H1 (cell line): ENCODE measurements at places on chromosomes 13 and 19. TPM values are rescaled to one million over a fixed set of nuclear protein-coding genes. Genes with fewer than 3 reads are reported as not detected.
A peak's percentile ranks its signal among the peaks of the same experiment; 100 is the strongest.

The RPS16 gene
- 2,433 and 2,482 TPM in 2 replicates for total RNA-seq

GRCh38 chr19:51448411-51449016 is 9.7 kb downstream of the SIGLEC8 start:
- no peak for DNase-seq

DNA sequence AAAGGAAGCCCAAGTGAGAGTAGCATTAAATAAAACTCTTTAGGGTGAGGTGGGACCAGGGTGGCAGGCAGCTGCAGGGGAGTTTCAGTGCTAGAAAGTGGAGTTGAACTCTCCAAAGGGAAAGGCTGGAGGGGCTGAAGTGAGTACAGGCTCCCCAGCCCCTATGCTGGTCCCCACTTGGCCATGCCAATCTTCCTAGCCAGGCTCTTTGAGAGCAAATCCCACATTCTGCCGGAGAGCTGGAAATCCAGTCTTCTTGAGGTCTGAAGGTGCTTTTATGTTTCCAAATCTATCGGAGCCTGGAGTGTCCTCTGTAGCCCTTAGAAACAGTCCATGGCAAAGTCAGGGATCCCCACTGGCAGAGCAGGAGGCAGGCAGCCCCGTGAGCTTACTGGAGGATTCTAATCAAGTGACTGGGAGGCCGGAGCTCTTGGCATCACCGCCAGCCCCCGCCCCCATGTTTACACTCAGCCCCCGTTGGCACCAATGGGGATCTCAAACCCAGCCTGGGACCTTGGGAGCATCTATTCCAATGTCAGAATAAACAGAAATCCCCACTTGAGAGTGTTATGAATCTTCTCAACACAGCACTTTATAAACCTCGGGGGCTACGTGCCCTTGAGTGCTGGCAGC is 18.3 kb downstream of the ZNF536 start:
- DNase-seq, result no peak

The CGB8 gene
- total RNA-seq, result 0.46 TPM in 1 of 2 replicates, not detected in the other

DNA sequence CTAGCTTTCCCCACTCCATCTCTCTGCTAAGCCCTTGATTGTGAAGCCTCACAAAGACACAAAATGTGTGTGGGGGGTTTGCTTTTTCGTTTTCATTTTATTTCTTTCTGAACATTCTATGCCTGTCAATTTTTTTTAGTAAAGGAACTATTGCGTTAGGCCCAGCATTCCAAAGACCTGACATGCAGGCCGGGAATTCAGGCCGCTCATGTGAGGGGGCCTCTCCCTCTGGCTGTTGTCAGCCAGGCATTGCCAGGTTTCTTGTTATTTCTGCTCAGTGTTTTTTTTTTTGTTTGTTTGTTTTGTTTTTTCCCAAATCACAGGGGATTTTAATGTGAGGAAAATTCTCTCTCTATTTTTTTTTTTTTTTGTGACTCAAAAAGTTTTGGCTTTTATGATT is 10.3 kb upstream of the MEDAG start:
- no peak for DNase-seq

- no peak for DNase-seq
Measured at GRCh38 chr13:83215627-83216026, 666.6 kb downstream of the SLITRK1 start.

The ACP7 gene
- 0.50 and 0.98 TPM in 2 replicates for total RNA-seq

DNA sequence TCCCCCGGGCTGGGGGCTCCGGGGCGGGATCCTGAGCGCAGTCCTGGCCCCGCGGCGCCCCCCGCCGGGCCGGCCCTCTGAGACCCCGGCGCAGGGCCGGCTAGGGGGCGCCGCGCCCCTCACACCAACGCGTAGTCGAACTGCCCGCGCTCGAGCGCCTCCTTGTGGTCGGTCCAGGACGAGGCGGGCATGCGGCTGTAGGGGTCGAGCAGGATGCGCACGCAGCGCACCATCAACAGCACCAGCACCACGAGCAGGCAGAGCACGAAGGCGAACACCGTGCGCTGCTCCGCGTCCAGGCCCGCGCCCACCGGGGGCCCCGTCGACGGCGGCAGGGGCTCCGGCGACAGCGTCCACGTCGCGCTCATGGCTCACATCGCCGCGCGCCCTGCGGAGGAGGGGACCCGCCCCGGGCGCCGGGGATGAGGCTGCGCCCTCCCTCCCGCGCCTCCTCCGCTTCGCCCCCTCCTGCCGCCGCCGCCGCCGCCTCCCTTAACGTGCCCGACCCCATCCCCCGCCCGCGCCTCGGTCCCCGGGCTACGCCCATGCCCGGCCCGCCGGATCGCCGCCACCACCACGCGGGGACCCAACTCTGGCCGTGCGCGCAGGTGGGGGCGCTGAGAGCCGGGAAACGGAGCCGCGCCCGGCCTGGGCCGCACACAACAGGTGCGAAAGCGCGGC is 624 bp downstream of the CTXN1 start:
- DNase-seq, result peak; percentile 79

- DNase-seq, result no peak
Measured at GRCh38 chr19:2015608-2015950, at the start of gene BTBD2. TSS of gene BTBD2 (minus strand) at chr19:2015714. CDS start at chr19:2015703, 11 bp downstream.

GRCh38 chr19:20423381-20424197 is 142.0 kb downstream of the ZNF737 start:
- peak; percentile 61 for DNase-seq

DNA sequence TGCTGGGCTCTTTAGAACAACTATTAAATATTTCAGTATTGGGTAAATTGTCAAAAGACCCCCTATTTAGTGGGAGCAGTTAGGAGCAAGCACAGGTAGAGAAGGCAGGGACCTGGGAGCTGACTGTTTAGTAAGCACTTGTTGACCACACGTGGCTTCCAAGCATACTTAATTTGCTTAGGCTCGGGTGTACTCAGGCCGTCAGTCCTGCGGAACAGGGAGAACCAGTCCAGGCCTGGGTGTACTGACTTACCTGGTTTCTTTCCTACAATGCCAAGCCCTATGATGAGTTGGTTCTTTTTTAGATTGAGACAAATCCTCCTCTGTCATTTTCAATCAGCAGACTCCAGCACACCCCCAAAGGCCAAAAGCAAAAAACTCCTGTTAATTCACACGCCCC is 90.0 kb downstream of the WDFY2 start:
- DNase-seq, result no peak

GRCh38 chr19:7010722-7011593 is 10.3 kb downstream of the MBD3L2B start:
- no peak for DNase-seq

The SULT2A1 gene
- total RNA-seq, result not detected in 2 replicates

The LILRB1 gene
- total RNA-seq, result not detected in 2 replicates
